ENCODE measurements at places on chromosomes 12 and 14.

DNA sequence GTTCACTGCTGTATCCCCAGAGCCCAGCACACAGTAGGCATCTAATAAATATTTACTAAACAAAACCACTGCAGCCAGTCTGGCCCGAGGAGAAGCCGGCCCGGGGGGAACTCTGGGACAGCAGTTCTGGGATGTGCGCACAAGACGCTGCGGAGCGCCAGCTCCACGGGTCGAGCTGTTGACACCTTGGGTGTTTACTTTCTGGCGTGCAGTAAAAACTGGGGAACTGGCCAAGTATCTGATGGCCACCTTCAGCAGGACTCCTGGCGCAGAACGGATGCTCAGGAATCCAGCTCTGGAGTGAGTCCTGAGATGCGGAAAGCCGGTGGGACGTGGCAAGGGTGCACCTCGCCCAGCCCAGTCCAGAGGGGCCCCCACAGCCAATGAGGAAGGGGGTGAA, 65.6 kb downstream of the NCOR2 start:
- no peak for DNase-seq

DNA sequence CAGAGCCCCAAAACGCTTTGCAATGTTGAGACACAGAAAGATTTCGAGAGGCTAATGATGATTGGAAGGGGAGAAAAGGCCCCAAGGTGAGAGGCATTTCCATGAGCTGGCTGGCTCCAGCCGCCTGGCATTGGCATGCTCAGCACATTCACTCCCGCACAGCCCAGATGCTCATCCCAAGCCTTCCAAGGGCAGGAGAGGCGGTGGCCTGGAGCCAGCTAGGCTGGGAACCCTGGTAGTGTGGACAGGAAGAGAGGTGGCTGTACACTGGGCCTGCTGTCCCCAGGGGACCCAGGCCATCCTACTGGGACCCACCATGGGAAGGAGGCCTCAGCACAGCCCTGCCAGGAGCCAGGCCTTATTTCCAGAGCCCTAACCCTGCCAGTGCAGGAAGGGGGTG, 72.2 kb downstream of the SPTB start:
- DNase-seq = no peak

DNA sequence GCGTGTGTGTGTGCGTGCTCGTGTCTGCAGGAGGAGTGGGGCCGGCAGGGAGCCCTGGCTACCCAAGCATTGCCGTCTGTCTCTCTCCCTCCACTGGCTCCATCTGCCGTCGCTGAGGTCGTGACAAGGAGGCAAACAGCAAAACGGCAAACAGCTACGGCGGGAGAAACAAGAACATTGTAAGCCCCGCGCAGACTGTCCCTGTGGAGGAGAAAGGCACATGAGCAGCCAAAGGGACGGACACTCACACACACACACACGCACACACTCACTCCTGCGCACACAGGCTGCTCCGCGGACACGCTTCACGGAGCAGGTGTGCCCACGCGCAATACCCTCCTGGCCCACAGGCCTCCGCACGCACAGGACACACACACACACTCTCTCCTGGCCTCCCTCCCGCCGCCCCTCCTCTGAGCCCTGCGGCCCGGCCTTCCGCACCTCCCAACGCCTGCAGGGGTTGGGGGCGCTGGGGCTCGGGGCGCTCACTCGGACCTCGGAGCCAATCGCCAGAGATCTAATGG, 905 bp downstream of the CISTR start:
- no peak for DNase-seq

- no peak for DNase-seq
Measured at GRCh38 chr12:120562906-120563305, 18.3 kb downstream of the POP5 start.

GRCh38 chr14:65531148-65531547, 118.6 kb downstream of the FUT8 start:
- no peak for DNase-seq

GRCh38 chr12:57865084-57865751, 18.7 kb upstream of the CTDSP2 start:
- DNase-seq = peak; percentile 90

DNA sequence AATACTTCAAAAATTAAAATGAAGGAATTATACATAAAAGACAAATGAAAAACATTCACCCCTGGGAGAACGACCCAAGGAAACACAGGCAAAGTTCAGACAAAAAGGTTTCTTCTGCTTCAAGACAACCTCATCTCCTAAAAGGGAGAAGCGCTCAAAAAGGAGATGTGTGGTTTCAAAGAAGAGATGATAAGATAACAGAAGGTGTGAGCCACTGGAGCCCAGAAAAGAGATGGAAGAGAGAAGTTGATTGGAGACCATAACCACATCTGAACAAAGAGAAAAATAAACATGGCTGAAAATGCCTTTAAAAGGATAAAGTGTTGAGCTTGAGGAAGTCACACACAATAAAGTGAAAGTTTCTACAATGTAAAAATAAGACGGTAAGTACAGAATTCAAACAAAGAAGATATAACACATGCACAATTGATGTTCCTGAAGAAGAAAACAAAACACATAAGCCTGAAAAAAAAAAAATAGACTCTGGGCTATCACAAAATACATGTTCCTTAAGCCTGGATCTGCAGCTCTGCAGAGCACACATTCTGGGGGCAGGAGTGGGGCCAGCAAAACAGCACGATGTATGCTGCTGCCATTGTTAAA, 51.6 kb upstream of the C14orf180 start:
- DNase-seq = no peak

GRCh38 chr14:56809270-56810146, 771 bp downstream of the OTX2 start:
- no peak for DNase-seq

GRCh38 chr14:100487304-100487703, 99.9 kb downstream of the BEGAIN start:
- no peak for DNase-seq

- peak; percentile 40 for DNase-seq
Measured at GRCh38 chr12:52073531-52074381, 4.0 kb downstream of the ATG101 start.

DNA sequence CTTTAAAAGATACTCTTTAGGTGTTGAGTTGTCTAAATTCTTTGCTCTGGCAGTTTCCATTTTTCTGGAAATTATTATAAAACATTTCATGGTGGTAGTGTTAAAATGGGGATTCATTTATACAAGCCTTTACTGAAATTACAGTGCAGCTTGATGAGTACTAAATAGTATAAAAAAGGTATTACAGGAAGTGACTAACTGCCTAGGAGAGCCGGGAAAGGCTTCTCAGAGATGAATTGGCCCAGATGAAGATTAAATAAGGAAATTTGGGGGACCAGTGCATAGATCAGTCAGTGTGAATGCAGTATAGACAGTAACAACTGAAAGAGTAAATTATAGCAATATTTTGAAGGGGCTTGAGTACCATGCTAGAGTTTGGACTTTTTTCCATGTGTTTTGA, 7.5 kb downstream of the PSMA6 start:
- peak; percentile 53 for DNase-seq

- DNase-seq = no peak
Measured at GRCh38 chr12:131782061-131782460, 46.1 kb upstream of the MMP17 start.

- DNase-seq = no peak
Measured at GRCh38 chr14:49052521-49052920, 533.7 kb downstream of the RPS29 start.

GRCh38 chr14:24355009-24355408, 13.0 kb upstream of the NFATC4 start:
- DNase-seq = no peak

DNA sequence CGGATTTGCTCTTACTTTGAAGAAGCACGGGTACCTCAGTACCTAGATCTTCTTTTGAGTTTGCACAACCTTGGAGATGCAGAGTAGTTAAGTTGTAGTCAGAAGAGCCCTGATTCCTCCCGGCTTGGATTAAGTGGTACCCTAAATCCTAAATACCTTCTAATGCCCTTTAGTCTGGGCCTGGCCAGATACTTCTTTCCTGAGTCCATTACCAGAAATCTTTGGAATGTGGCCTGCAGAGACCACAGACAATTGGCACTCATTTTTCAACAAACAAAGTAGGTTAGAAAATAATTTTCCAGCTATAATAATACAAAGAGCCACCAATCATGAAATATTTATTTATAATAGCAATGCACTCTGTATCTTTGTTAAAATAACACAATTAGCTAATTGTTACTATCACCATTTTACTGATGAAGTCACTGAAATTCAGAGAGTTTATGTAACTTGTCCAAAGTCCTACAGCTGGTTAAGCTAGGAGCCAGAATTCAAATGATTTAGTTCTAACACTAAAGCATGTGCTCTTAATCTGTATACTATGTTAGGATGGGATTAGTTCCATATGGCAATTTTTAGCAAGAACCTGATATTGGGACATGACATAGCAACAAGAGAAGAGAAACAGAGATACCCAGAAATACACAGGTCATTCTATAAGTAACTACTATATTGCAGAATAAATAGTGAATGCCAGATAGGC, 132.1 kb upstream of the PDZRN4 start:
- no peak for DNase-seq

DNA sequence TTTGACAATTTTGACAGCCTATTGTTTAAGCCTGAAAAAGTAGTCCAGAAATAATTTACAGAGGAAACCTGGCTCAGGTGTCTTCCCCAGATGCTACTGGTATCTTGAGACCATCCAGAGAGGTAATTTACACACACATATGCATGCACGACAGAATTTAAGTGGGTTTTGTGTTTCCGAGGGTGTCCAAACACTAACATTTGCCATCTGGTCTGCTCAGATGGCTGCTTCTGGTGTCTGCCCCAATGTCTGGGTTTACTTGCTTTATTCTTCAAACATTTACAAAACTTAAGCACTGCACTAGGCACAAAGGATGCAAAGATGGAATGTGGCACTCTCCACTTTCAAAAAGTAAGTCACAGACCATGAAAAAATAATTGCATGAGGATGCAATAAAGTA, 226.6 kb upstream of the EGLN3 start:
- DNase-seq = no peak

DNA sequence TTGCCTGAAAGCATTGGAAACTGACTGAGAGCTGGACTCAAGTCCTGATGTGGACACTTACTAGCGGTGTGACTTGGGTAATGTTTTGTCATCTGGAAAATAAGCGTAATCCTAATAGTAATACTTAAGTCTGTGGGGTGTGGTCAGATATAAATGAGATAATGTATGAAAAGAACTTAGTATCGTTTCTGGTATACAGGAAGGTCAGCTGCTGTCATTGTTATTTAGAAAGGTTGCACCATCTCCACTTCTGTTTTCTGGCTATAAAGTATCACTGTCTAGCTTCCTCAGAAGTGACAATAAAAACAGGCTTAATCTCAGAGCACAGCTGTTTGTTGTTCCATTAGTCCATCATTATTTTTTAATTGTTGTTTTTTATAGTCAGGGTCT, 34.1 kb upstream of the TUBA1C start:
- no peak for DNase-seq

DNA sequence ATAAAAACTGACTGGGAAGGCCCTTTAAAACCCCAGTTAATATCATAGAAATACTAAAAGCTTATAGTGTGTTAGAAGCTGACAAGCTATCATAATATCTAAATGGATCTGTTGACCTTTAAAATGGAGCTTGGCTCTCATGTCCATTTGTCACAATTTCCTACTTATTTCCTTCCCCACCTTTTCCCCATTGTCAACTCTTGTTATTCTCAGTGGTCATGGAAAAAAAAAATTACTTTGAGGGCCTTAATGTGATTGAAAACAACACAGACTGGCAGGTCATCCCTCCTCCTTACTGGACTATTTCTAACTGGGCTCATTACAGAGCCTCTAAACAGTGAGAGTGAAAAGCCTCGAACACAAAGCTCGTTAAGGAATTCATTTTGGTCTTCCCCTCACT, 13.7 kb upstream of the WNK1 start:
- no peak for DNase-seq

GRCh38 chr14:99034711-99035171, 237.3 kb downstream of the BCL11B start:
- DNase-seq = no peak

GRCh38 chr14:50371546-50371945, 25.1 kb downstream of the CDKL1 start:
- DNase-seq = no peak

GRCh38 chr12:67388331-67389138, 119.4 kb downstream of the CAND1 start:
- peak; percentile 12 for DNase-seq

DNA sequence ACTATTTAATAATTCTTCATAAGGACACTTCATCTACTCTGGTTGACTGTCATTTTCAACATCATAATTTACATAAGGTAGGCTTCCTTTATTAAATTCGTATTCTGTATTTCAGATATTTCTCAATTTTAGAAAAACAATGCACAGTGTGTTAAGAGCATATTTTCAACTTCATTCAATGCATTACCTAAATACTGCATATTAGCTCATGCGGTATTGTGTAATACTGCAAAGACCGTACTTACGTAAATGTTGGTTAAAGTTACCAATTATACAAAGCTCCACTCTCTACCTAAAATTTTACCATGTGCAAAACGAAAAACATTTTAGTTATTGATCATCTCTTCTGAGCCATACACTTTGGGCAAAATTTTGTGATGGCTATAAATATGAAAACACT, 62.8 kb downstream of the EXOC5 start:
- no peak for DNase-seq

DNA sequence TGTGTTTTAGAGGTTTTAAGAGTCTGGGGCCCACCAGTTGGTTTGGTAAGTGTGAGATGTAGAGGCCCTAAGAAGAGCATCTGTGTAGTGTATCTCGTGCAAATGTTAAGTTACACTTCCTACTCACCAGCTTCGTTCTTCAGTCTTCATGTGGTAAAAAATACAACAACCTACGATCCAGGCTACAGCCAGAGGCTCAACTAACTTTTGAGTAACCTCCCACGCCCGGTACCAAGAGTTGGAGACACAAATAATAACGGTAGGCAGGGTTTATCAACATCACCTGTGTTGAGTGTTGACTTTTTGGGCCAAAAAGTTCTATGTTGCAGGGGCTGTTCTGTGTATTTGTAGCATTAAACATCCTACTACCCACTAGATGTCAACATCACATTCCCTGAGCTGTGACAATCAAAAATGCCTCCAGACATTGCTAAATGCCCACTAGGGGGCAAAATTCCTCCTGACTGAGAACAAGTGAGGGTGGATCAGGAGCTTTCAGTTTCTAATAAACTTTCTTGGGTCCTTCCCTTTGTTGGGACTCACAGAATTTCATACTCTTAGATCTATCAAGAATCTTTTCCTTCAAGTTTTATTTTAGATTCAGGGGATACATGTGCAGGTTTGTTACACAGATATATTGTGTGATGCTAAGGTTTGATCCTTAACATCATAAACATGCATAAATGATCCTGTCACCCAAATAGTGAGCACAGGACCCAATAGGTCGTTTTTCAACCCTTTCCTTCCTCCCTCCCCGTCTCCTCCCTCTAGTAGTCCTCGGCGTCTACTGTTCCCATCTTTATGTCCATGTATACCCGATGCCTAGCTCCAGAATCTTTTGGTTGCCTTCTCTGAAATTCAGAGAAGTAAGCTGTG, 94.7 kb downstream of the SLC2A13 start:
- DNase-seq = peak; percentile 68
